ENCODE measurements at places on chromosomes 3 and 15. TPM values are rescaled to one million over a fixed set of nuclear protein-coding genes. Genes with fewer than 3 reads are reported as not detected.

GRCh38 chr15:95363646-95364045 is 966.9 kb upstream of the NR2F2 start:
- H3K27ac ChIP-seq, result no peak overlapping the region
- DNase-seq, result no peak
- H3K4me1 ChIP-seq, result no peaks in the 10 kb centered on the region
- H3K36me3 ChIP-seq, result no peaks in the 10 kb centered on the region
- H3K4me3 ChIP-seq, result no peak overlapping the region

GRCh38 chr3:36302626-36303025 is 77.7 kb upstream of the STAC start:
- H3K27ac ChIP-seq, result no peak overlapping the region
- no peak overlapping the region for H3K4me3 ChIP-seq
- H3K27me3 ChIP-seq, result no peaks in the 10 kb centered on the region
- no peaks in the 10 kb centered on the region for H3K4me1 ChIP-seq
- no peaks in the 10 kb centered on the region for H3K36me3 ChIP-seq

SPINT1 gene
- 163 TPM for total RNA-seq

DNA sequence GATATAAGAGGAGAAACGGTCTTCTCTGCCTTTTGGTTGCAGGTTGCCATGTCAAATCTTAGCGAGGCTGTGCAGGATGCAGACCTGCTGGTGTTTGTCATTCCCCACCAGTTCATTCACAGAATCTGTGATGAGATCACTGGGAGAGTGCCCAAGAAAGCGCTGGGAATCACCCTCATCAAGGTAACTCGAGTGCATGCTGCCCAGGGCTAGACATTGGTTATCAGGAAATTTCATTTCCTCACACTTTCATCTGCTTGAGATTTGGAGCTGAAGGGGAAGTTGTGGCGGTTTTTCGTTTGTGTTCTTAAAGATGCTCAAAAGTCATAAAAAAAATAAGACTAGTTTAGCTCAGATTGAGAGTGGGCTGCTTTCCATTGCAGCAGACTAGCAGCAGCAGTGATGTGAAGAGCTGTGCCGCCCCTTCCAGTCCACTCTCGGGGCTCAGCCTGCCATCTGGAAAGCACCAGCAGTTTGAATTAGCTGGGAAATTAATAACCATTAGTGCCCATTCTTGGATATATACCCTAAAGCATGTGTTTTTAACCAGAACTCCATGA is 32.2 kb downstream of the GPD1L start:
- H3K27me3 ChIP-seq, result no peaks in the 10 kb centered on the region
- no peak overlapping the region for H3K4me3 ChIP-seq
- H3K27ac ChIP-seq, result no peak overlapping the region
- DNase-seq, result no peak
- peaks cover 7% of the 10 kb centered on the region for H3K4me1 ChIP-seq
- peaks cover 15% of the 10 kb centered on the region for H3K36me3 ChIP-seq

DNA sequence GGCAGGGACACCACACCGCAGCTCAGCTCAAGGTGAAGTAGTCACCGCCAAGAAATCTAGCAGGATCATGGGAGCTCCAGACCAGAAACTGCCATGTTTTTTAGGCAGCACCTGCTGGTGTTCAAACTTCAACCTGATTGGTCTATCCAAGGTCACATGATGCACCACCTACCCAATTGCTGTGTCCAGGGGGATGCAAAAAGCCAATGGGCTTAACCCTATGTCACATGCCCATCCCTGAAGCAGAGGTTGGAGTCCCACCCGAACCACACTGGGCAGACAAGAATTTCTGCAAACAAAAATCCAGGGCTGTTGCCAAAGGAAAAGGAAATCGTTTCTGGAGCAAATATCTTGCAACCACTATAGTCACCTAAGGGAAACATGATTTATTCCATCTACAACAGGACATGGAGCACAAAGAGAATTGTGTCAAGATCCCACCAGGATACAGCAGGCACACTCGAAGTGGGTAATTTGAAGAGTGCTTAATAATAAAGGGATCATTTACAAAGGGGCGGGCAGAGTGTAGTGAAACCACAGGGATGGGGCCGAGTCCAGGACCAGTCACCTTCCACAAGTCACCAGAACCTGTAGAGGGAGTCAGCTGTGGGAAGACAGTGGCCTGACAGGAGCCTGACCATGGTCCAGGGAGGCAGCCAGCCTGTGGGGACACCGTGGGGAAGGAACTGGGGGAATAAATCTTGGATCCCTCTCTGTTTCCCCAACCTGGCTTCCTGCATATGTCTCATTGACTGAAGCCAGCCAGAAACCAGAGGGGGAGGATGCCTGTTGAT is 34.2 kb upstream of the TSEN2 start:
- no peaks in the 10 kb centered on the region for H3K27me3 ChIP-seq
- no peaks in the 10 kb centered on the region for H3K36me3 ChIP-seq
- peaks cover 6% of the 10 kb centered on the region for H3K4me1 ChIP-seq
- no peak overlapping the region for H3K27ac ChIP-seq
- DNase-seq, result peak; percentile 12

CELSR3 gene
- not detected for total RNA-seq

CTXN2 gene
- not detected for total RNA-seq

SNRPA1 gene
- 63.2 TPM for total RNA-seq
